Thoracic aorta (tissue), 2 donors: ENCODE measurements at places on chromosomes 7 and 10.

DNA sequence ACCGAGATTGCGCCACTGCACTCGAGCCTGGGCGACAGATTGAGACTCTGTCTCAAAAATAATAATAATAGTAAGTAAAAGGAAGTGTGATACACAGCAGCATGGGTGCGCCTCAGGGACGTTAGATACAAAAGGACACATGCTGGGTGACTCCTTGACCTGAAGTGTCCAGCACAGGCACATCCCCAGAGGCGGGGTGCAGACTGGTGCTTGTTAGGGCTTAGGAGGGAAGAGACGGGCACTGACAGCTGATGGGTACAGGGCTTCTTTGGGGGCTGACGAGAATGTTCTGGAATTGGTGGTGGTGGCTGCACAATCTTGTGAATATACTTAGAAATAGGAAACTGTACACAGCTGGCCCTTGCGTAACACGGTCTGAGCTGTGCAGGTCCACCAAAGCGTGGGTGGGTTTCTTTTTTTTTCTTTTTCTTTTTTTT, 61.8 kb upstream of the DNAJB6 start:
- no peak for DNase-seq

DNA sequence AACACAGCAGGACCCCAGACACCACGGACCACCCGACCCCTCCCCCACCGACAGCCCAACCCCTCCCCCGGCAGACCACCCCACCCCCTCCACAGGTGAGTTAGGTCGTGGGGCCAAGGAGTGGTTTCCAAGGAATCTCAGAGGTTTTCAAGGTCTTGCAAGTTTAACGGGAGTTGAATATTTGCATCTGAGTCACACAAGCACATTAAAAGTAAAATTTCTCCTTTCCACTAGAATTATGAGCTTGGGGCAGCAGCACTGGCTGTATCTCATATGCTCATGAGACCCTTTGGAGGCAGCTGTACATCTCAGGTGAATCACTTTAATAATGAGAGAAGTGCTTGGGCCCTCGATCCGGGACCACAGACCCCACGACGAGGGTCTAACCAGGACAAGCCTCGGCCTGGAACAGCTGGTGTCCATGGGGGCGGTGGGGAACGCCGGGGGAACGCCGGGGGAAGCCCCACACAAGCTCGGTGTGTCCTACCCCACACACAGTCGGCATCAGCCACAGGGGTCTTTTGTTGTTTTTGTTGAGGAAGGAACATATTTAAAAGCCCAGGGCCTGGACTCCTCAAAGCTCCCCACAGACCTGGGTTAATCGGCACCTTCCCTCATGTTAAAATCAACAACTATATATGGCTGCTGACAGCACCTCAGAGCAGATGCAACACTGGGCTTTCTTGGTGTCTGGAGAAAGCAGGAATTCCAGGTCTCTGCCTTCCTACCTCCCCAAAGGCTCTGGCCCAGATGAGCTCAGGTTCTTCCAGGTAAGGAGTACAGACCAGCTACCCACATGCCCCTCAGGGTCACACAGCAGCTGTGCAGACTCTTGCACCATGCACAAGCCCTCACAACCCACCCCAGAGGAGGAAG, 130.3 kb downstream of the DIP2C start:
- no peak for DNase-seq

GRCh38 chr10:128708182-128708581, 582.0 kb upstream of the MKI67 start:
- no peak for DNase-seq

DNA sequence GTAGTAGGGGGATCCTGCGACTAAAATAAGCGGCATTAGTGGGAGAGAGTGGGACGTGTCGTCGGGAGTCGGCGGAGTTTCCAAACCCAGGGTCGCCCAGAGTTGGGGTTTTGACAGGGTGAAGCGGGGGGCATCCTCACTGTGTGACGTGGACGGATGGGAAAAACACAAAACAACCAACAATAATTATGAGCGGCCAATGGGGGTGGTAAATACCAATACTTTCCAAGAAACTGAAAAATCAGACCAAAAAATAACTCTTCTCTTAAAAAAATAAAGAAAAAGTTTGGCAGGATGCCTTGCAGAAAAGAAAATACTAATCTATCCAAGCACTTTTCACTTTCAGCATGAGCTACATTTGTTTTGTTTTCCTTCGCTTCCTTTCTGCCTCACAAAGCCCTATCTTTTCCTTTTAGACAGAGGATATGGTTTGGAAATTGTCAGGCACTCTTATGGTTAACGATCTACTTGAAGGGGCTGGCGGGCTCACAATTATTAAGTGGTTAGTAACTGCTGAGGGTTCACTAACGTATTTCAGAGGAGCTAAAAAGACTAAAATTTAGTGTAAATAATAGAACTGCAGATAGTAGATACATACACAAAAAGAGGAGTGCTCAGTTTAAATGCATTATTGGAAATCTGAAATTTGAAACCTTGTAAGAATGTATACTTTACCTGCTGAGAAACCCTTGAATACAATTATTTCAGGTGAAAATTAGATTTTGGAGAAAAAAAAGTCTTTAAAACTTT, 802 bp upstream of the CDK6 start:
- no peak for DNase-seq

DNA sequence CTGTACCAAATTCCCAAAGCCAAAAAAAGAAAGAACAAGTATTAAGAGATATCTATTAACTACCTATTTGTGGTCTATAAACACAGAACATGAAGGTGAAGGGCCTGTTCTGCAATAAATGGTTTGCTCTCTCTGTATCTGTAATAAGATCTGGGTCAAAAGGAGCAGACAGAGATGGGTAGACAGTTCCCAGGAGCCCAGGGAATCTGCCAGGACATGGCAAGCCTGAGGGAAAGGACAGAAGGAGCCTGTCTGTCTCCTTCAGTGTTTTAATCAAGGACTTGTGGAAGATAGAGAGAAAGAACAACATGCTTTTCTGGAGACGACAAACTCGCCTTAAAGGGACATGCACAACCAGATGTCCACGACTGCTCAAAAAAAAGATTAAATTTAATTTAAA, 165.7 kb downstream of the ELMO1 start:
- no peak for DNase-seq

DNA sequence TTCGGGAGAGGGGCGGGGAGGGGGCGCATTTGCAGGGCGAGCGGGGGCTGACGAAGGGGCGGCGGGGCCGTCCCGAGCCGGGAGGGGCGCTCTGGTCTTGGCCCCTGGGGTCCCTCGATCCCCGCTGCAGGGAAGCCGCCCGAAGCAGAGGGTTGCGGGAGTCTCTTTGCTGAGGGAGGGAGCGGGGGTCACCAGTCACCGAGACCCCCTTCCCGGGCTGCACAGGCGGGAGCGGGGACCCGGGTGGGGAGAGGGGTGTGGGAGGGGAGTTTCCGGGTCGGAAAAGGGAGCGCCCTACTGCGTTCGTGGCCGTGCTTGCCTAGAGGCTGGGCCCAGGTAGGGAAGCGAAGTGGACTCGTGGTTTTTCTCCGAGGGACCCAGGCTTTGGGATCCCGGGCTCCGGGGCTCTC, 422 bp downstream of the AP1S1 start:
- DNase-seq: no peak

GRCh38 chr7:26437003-26437532, 145.4 kb downstream of the SNX10 start:
- no peak for DNase-seq

DNA sequence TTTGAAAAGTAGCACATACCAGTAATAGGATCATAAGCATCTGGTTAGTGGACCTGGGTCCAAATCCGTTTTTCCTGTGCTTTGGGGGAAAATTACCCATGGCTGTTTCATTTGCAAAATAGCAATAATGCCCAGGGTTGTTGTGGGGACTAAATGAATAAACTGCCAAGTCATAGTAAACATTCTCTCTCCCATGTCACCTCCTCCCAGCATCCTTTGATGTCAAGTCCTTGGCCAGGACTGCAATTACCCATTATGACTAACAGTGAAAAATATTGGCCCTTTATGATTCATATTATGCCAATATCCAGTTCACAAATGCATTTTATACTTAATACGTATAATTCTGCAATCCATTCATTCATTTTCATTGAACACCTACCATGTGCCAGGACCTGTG, 23.0 kb downstream of the TOMM7 start:
- DNase-seq: no peak

DNA sequence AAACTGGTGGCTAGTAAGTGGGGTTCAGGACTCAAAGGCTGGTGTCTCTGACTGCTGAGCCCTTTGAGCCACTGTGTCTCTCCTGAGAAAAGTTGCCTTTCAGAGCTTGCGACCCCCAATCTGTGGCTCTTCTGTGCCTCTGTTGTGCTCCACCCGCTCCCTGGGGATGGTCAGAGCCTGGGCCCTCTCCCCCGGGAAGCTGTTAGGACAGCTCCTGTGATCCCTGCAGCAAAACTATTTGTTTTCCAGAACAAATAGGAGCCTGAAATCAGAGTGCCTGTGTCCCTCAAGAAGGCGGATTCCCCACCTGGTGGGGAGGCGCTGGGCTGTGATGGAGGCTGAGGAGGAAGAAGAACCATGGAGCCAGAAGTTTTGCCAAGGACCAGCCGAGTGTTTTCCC, 56.4 kb upstream of the MXI1 start:
- DNase-seq: no peak

DNA sequence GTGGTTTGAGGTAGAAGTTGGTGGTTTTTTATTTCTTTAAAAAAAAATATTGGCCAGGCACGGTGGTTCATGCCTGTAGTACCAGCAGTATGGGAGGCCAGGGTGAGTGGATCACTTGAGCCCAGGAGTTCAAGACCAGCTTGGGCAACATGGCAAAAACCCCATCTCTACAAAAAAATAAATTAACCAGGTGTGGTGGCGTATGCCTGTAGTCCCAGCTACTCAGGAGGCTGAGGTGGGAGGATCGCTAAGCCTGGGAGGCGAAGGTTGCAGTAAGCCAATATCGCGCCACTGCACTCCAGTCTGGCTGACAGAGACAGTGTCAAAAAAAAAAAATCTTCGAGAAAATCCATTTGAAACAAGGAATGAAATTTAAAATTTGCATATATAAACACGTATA, 1.1 kb downstream of the IL2RA start:
- no peak for DNase-seq

DNA sequence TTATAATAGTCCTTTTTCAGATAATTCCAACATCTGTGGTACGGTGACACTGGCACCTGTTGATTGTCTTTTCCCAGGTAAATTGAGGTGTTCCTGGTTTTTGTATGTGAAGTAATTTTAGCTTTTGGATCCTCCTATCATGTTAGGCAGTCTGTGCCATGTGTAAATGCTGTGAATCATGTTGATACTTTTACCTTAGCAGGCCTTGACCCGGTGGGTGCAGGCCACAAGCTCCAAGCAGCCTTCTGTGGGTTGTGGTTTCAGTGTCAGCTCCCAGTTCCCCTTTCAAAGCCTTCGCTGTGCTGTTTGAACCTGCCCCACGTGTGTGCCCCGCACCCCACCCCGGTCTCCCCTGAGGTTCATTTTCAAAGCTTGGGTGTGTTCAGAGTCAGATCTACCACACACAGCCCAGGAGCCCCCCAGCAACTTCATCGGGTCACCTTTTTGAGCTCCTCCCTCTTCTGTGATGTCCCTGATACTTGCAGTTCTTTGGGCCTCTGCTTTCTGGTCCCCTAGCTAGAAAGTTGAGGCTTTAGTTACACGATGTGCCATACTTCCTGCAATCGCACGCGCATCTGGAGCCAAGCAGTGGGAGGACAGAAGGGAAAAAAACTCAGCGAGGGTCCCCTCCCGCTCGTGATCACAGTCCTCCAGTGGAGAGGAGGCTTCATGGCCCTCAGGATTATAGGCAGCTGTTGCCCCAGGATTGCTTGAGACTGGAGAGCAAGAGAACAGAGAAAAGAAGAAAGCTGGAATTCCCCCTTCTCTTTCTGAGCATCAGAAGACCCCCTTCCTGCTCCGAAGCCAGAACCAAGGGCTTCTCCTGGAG, 8.7 kb upstream of the BHLHA15 start:
- DNase-seq: no peak

DNA sequence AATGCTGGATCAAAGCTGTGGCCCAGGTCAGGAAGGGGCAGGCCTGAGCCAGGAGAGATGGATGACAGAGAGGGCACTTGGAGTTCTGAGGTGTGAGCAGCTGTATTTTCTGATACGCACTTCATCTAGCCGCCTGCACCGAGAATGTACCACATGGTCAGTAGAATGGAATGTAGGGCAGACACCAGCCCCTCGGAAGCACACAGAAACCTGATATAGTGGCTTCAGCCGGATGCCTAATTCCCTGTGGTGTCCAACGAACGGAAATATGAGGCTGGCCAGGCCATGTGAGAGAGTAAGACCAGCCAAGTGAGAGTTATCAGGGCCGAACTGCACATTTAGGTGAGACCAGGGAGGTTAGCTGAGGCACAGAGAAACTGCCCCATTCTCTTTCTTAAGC, 46.7 kb upstream of the PLCE1 start:
- DNase-seq: no peak

DNA sequence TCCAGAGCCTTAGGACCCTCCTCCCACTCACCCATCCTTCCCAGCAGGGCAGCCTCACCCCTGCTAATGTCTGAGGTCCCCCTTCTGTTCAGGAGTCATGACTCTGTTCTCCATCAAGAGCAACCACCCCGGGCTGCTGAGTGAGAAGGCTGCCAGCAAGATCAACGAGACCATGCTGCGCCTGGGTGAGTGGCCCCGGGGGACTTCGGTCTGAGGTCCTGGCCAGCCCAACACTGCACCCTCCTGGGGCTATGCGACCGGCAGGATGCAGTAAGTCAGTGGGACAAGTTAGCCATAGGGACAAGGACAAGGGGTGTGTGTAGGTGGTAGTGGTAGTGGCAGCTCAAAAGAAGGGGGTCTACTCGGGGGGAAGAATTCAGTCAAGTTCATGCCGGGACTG, 16.2 kb upstream of the AHCYL2 start:
- DNase-seq: no peak

GRCh38 chr7:69912846-69913245, 314.6 kb downstream of the AUTS2 start:
- DNase-seq: no peak

GRCh38 chr7:51366172-51366728, 49.6 kb upstream of the COBL start:
- no peak for DNase-seq

DNA sequence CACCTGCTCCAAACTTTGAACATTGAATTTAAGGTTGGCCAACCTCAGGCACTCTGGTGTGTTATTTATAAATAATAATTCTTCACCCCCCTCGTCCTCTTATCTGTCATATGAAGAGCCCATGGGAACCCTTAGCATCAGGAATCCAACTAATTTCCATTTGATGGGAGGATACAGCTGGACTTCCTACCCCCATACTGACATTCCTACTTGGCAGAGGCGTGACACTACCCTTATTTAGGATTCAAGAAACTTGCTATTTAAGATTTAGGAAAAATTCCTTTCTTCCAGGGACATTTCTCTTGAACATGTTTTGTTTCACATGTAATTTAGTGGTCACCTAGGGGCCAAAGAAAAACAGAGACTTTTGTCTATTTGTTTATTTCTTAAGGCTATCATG, 171.9 kb upstream of the NRP1 start:
- DNase-seq: no peak

- DNase-seq: no peak
Observed at GRCh38 chr10:100827819-100828737, 82.7 kb downstream of the PAX2 start.

GRCh38 chr7:83141927-83142326, 20.8 kb downstream of the PCLO start:
- DNase-seq: no peak

DNA sequence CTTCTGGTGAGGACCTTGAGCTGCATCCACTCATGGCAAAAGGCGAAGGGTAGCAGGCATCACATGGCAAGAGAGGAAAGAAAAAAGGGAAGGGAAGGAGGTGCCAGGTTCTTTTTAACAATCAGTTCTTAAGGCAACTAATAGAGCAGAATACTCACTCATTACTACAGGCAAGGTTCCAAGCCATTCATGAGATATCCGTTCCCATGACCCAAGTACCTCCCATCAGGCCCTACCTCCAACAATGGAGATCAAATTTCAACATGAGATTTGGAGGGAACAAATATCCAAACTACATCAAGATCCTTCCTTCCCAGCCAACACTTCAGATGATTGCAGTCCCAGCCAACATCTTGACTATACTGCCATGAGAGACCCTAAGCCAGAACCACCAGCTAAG, 38.9 kb upstream of the YAE1 start:
- no peak for DNase-seq
